ENCODE measurements at places on chromosomes 1 and 21.

DNA sequence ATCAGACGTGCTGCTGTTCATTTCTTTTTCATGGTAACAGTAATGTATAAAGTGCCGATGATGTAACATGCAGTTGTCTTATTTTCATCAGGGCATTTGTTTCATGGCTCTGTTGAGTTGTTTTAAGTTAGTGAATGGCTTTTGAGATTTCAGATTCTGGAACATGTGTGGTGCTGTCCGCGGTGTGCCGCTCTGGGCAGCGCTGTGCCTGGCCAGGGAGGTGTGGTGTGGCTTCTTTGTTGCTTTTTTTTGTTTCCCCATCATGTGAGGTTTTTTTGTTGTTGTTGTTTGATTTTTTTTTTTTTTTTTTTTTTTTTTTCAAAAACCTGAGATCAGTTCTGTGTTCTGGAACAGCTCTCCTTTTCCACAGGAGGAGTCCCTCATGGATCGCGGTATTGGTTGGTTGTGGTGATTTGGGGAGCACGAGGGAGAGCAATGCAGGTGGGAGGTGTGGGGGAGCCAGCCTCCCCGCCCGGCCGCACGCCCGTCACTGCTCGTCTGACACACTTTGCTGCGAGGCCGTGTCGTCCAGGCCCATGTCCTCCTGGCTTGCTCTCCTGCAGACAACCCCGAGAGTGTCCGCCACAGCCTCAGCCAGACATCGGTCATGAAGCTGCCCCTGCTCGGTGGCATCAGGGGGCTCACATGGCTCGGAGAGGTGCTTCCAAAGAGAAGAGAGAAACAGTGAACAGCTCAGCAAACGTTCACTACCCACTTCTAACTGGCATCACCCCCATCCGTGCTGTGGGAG, 33.6 kb downstream of the NTPCR start:
- no peak for DNase-seq

GRCh38 chr1:116567790-116568661, 2.8 kb downstream of the CD58 start:
- DNase-seq = no peak

DNA sequence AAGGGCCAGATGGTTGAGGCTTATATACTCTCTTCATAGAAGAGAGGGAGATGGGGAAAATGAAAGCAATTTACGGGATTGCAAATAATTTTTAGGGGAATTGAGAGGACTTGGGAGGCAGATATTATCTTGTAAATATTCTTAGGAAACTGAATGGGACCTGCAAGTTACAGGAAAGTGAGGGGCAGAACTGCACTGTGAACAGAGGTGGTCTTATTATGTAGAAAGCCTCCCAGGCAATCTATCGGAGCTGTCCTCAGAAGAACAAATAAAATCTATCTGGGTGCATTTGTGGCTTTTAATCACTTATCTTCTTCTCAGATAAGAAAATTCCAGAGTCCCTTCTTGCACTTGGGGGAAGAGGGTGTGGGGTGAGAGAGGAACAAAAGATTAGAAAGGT, 223.5 kb downstream of the RHOU start:
- DNase-seq = no peak

DNA sequence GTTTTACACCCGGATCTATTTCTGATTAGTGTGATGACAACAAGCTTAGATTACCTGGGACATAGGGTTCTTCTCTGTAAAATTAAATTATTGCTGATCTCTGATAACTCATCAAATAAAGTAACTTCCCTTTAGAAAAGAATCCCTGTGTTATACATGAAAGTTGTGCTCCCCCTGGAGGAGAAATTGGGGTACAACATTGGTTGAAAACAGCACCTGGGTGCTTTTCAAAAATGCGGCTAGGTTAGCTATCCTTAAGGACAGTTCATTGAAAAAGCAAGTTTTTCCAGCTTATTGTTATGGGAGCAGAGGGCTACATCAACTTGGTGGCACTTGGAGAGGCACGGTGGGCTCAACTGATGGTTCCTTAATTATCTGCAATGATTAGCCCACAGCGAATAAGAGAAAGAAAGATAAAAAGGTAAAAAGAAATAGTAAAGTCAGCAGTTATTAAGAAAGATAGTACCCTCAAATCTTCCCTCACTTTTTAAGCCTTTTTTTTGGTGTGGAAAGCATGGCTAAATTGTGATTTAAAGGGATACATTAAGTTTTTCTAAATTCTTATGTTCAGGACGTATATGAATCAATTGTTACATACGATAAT, 97.8 kb downstream of the FMN2 start:
- DNase-seq = peak; percentile 4

GRCh38 chr1:179767996-179768395, 24.9 kb downstream of the FAM163A start:
- DNase-seq = no peak

GRCh38 chr1:67005068-67005467, 48.9 kb downstream of the SLC35D1 start:
- DNase-seq = no peak

GRCh38 chr1:52544665-52545525, 8.0 kb downstream of the TUT4 start:
- DNase-seq = no peak

GRCh38 chr1:206716870-206717673, 32.4 kb downstream of the MAPKAPK2 start:
- DNase-seq = no peak

DNA sequence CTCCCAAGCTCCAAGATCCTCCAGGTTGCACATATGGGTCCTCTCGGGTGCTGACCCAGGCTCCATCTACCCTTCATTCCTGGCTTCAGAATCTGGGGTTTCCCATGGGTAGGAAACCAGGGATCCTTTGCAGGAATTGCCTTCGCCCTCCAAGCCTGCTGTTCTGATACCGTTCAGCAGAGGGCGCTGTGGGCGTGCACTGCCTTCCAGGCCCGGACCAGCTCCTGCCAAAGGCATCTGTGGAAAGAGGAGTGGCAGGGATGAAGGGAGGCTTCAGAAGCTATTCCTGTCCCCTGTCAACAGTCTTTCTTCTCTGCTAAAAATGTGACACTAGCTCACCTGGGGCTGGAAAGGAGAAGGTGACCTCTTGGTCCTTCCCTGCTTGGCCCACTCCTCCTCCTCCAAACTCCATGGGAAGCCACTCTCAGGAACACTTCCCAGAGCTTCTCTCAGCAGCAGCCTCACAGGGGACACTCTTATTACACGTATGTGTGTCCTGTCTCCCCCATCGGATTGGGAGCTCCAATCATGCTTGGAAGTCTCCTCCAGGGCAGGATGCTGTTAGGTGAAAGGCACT, 71.2 kb downstream of the VWA5B1 start:
- no peak for DNase-seq

- DNase-seq = no peak
These were observed 824.6 kb upstream of the NEGR1 start for GRCh38 chr1:73106931-73107330.

GRCh38 chr1:228177721-228178710, 12.4 kb downstream of the IBA57 start:
- DNase-seq = no peak

All from NCI-H2081 treated with DMSO at 0.1 percent for 48 hours (cell line).